ENCODE measurements at places on chromosomes 1 and 21.

DNA sequence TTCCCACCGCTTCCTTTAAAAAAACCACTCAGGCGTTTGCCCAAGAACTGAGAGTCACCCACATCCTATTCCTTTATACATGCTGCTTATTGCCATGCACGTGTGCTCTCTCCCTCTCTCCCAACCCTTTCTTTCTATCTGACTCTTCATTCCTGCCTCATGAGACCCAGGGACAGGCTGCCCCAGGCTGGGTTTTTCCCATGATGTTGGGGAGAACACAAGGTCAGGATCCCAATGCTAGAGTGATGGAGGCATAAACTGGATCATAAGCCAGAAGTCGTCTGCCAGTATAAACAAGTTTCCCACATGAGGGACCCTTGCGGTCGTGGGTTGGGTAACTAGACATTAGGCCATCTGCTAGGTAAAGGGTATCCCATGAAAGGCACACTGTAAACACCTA lies 64.9 kb downstream of the CD2 start:
- no peak for DNase-seq

- no peak for DNase-seq
These were observed 426 bp downstream of the VSIG8 start for GRCh38 chr1:159862031-159862430.

- DNase-seq: no peak
These were observed 467.5 kb upstream of the CXADR start for GRCh38 chr21:17045214-17045853.

DNA sequence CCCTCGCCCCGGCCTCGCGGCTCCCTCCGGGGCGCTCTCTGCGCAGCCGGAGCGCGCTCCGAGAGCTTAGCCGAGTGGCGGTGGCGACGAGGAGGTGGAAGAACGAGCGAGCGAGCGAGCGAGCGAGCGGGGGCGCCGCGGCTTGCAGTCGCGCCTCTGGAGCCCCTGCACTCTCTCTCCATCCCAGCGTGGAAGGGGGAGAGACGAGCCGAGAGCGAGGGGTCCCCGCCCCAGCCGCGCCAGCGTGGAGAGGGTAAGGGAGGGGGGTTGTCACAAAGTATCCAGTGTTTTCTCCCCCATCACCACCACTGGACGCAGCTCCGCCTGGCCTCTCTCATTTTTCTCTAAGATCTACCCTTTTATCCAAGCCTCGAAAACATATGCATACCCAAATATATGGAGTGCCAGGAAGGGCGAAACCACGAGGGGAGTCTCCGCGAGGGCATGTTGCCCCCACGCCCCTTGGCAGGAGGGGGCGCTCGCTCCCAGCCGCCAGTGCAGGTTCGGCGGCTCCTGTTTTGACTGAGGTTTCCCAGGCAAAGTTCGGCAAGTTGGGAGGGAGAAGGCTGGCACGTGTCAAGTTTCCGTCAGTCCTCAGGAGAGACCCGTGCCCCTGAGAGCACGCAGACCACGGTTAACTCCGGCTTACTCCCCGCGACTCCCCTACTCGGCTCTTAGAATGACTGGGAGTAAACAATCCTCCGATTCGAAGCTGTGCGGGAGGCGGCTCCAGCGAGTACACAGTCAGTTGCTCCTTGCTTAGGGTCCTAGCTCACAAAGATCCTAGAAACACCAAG lies 569 bp upstream of the DAB1 start:
- DNase-seq: no peak

DNA sequence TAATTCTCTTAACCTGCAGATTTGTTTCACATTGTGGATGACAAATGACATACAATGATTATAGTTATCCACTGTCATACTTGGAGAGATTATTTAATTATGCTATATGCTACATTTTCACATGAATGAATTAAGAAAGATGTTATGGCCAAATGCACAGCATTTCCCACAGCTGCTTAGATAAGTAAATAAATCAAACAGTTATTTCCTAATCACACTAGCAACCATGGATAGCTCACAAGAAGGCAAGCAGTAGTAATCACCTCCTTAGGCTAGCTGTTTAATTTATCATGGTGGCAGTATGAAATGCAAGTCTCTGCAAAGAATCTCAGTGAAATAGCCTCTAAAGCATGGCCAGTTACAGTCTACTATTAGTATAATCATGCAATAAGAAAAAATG lies 1581.5 kb downstream of the NCAM2 start:
- no peak for DNase-seq

DNA sequence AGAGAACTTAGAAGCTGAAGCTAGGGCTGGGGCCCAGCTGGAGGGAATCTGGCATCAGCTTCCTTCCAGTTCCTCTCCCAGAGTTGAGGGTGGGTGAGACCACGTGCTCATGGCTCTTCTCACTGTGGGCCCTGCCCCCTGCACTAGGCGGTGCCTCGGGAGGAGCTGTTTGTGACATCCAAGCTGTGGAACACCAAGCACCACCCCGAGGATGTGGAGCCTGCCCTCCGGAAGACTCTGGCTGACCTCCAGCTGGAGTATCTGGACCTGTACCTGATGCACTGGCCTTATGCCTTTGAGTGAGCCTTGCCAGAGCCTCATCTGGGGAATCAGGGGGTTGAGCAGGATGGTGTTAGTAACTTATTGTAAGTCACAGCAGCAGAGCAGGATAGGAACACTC lies 16.1 kb downstream of the AKR1A1 start:
- no peak for DNase-seq

All from AG09309 (cell line).